ENCODE measurements at places on chromosomes 2 and 18.

DNA sequence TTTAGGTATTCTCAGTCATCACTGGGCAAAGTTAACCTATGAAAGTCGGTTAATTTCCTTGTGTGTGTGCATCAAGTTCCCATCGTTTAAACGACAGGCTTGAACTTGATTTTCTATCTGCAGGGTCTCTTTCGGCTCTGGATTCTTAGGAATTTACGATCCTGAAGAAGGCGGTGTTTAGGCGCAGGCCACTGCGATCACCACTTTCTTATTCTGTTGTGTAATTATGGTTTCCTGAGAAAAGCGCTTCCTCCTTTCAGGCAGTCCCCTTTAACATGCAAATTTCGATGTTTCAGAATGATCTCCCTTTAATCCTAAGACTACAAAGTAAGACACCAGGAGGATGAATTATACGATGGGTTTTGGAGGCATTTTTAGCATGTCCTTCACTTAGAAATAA is 27.9 kb upstream of the MBP start:
- no peak for DNase-seq

DNA sequence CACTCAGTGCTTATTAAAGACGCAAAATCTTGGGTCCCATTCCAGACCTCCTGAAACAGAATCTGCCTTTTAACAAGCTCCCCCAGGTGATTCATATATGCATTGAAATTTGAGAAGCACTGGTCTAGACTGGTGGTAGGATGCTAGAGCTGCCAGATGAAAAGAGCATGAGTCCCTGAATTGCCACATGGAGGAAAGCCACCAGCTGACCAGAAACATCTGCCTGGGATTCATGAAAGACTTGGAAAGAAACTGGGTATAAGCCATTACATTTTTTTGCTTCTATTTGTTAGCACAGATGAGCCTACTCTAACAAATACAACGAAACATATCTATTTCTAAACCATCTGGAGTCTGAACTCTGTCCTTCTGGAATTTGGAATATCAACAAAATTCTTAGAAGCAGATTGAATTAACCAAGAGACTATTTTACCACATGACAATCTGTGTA is 228.9 kb downstream of the RBM43 start:
- no peak for DNase-seq

DNA sequence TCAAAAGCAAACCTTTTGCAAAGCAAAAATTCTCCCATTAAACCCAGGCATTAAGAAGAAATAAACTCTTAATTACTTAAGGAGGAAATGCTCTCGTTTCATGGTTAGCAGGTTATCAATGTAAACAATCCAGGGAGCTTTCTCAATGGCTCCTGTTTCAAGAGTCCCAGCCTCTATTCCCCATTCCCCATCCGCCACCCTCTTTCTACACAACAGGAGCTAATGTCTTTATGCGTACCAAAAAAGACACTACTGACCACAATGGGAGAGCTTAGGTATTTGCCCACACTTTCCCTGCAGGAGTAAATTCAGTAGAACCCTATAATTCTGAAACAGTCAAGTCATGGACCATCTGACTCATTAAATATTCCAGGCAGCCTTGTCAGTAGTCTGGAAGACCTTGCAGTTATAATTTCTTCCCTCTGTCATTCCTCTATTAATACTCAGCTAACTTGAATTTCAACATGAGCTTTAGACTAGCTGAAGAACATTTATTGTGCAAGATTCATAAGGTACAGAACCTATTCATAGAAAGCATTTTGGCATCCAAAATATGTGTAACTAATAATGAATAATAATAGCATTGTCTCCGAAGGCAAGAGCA is 48.6 kb downstream of the SLC8A1 start:
- DNase-seq: no peak

GRCh38 chr18:26021061-26021754 is 69.2 kb downstream of the SS18 start:
- DNase-seq: no peak

GRCh38 chr2:222828572-222828971 is 32.3 kb upstream of the ACSL3 start:
- DNase-seq: no peak
